Activated naive CD8-positive, alpha-beta T cell treated with anti-CD3 and anti-CD28 coated beads, Interleukin-2, amount 50 U/mL, for 16 hours (primary cell): ENCODE measurements at places on chromosomes 7 and 10.

DNA sequence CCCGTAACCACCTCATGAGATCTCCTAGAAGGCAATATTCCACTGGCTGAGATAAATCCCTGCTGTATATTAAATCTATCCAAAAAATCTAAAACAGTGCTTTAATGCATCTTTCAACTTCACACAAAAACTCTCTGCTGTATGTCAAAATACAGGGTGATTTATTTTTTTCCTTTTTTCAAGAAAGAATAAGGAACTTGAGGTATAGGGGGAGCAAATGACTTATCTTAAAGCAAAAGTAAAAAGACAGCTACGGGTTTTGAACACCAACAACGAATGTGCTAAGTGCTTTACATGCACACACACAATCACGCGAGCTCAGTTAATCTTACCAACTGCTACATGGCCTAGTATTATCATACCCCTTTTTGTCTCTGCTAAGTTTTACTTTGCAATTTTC is 168.9 kb upstream of the PHF14 start:
- no peak for DNase-seq

DNA sequence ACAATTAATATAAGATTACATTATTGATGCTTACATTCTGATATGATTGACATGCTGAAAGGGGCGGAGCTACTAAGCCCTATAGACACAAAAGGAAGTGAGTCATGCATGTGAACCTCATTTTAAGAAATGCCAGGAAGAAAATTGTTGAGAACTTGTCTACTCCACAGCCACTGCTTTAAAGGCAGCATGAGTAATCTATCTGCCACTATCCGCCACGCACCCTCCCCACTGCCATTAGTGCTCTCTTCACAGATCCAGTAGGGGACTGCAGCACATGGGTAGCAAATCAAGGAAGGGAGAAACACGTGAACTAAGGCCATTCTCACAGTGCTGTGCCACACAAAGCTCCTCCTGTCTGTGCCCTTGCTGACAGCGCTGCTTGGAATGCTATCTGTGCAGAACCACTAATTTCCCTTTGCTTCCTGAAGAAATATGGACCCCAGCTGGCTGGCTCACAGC is 524.8 kb downstream of the GRM8 start:
- DNase-seq = no peak

- no peak for DNase-seq
Measured at GRCh38 chr10:102431452-102432124, 786 bp downstream of the CUEDC2 start.

GRCh38 chr7:106610996-106611886 is 49.7 kb downstream of the CCDC71L start:
- no peak for DNase-seq

DNA sequence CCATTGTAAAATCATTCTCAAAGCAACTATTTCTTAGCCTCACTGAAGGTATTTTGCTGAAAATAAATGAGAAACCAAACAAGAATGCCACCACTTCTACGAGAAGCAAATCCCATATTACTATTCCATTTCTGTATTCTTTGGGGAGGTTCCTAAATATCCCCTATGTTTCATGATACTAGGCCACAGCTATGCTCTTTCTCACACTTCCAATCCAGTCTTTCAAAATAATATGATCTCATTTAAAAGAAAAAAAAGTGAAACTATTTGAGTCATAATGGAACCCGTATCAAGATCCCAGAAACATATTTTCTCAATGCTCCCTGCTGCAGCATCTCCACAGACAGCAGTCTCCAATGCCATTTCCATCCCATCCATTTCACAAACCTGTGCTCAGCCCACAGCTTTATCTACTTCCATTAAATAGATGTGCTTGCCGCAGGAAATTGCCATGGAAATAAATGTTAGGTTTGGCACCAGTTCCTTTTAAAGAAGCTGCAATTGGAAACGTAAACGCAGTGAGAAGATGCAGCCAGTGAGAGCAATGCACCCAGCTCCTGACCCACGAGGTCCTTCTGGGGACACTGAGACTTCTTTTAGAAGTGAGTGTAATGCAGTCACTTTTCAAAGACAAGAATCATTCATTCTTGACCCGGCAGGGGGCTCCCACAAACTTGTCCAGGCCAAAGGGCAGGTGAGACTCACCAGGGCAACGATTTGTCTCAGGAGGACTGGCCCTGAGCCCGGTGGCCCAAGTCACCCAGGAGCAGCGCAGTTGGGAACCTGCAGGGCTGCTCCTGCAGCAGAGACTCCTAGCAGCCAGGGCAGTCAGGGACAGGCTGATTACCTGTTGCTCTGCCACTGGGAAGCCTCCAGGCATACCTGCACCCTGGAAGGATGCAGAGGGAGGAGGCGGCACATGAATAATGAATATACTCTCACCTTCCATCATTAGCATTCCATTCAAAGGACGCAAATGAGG is 99.6 kb downstream of the C10orf90 start:
- no peak for DNase-seq

- no peak for DNase-seq
Measured at GRCh38 chr7:13742811-13743210, 246.7 kb downstream of the ETV1 start.

- DNase-seq = no peak
Measured at GRCh38 chr10:101018118-101018599, 12.8 kb downstream of the PDZD7 start.

- DNase-seq = no peak
Measured at GRCh38 chr7:16491148-16491547, 25.6 kb upstream of the SOSTDC1 start.

DNA sequence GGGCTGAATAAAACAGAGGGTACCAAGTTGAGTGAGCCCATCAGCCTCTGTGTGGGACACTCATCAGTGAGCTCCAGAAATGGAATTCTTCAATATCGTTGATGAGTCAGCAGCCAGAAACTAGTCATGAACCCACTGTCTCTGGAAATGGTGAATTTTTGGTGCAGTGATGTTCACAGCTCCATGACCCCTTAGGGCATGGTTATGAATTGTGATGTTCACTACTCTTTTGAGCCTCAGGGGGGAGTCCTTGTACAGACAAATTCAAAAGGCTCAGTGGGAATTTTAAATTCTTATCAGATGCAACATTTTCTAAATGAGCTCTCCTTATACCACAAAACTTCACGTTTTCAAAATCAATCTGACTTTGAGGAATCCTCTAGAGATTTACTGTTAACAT is 335.7 kb downstream of the PHTF2 start:
- DNase-seq = no peak

DNA sequence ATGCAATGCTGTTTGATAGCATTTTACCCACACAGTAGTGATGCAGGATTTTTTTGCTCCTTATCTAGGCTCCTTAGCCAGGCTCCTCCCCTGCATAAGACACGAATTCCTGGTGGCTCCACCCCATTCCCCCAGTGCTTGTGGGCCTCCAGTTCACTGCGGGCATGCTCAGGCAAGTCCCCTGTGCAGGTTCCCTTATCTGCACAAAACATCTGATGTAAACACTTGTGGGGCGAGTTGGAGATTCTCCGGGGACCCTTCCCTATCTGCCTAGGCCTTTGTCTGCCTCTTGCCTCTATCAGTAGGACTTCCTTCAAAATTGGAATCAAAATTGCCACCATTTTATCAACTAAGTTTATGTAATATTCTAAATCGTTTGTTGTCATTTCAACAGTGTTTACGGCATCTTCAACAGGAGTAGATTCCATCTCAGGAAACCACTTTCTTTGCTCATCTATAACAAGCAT is 5.4 kb upstream of the STK17A start:
- no peak for DNase-seq
